Naive thymus-derived CD4-positive, alpha-beta T cell (primary cell): ENCODE measurements at places on chromosomes 1 and 21.

- no peak for DNase-seq
Measured at GRCh38 chr1:89179343-89179742, 3.5 kb upstream of the GBP7 start.

- peak; percentile 39 for DNase-seq
Measured at GRCh38 chr1:200488375-200489165, 78.7 kb upstream of the ZNF281 start.

GRCh38 chr1:33346927-33347649, 26.2 kb upstream of the A3GALT2 start:
- DNase-seq: no peak

DNA sequence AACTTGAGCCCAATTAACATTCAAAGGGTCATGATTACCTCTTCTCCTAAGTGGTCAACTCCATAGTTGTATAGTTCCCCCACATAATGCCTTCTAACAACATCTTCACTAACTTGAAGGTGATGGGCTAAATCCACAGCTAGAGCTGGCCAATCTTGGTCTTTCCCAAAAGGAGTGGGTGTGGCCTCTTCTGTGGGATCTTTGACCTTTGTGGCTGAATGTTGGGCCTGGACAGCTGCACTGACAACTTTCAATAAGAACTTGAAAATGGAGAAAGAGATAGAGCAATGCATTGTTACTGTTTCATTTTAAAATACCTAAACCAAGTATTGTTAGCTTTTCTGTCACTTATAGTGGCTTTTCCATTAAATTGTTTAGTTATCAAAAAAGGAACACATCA, 59.2 kb downstream of the IARS2 start:
- no peak for DNase-seq

DNA sequence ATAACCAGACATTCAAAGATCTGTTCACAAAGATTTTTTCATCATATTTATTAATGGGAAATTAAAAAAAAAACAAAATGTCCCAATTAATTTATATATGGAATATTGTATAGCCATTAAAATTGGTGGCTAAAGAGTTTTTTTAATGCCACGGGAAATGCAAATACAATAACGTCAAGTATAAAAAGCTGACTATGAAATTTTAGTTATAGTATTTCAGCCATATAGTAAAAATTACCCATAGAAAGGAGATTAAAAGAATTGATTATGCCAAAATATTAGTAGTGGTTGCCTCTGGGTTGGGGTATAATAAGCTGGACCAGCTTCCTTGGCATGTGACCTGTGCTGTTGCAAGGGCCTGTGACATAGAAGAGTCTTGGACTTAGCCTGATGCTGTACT, 78.8 kb downstream of the KCTD3 start:
- no peak for DNase-seq

DNA sequence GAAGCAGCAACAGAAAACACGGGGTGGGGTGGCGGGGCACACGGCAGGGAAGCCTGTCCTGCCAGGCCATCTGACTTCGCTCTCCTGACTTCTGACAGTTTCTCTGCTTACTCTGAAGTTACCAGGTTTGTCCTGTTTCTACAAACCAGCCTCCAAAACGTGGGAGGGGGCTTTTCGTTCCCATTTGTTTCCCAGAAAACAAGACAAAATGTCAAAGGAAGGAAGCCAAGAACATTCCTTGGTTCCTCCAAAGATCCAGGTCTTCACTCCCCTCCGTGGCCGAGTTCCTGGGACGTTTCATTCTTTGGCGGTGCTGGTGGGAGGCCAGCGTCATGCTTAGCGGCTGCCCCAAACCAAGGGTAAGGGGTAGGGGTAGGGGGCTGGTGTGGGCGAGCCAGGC, 49.6 kb downstream of the MEGF6 start:
- no peak for DNase-seq

GRCh38 chr1:110049801-110050601, 15.6 kb downstream of the STRIP1 start:
- no peak for DNase-seq

- no peak for DNase-seq
Measured at GRCh38 chr1:37410815-37411214, 63.6 kb upstream of the ZC3H12A start.

- DNase-seq: no peak
Measured at GRCh38 chr1:227068883-227069282, 128.8 kb downstream of the COQ8A start.

- no peak for DNase-seq
Measured at GRCh38 chr1:33321178-33321577, 280 bp upstream of the A3GALT2 start.

DNA sequence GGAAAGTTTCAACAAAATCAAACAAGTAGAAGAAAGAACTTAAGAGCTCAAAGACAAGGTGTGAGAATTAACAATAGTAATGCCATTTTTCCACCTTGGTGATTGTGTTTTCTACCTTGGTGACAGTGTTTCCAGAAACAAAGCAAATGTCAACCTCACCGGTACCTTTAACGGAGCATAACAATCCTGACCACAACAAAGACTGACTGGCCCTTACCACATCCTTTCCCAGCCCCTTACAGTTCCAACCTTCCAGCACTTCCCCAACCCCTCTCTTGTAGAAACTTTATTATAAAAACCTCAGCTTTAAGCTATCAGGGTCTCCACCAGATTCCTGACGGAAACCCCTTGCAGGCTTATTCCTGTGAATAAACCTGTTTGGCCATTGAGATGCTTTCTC, 16.7 kb downstream of the STYXL2 start:
- DNase-seq: peak; percentile 73

GRCh38 chr1:202076050-202076511, 46.6 kb upstream of the GPR37L1 start:
- no peak for DNase-seq

DNA sequence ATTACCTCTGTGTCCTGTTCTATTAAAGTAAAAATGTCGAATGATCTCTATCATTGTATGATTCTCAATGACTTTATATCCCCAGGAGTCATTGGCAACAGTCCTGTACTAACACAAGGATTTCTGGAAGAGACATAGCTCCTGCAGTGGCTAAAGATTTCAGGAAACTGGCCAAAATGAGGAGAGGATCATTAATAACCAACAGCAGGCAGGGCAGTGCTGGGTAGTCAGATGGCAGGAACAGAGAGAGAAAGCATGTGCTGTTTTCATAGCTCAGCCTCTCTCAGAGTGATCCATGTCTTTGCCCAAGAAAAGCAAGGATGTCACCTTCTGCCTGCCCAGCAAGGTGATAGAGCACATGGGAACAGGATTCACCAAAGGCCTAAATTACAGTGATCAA, 604.7 kb upstream of the PLXNA2 start:
- no peak for DNase-seq

DNA sequence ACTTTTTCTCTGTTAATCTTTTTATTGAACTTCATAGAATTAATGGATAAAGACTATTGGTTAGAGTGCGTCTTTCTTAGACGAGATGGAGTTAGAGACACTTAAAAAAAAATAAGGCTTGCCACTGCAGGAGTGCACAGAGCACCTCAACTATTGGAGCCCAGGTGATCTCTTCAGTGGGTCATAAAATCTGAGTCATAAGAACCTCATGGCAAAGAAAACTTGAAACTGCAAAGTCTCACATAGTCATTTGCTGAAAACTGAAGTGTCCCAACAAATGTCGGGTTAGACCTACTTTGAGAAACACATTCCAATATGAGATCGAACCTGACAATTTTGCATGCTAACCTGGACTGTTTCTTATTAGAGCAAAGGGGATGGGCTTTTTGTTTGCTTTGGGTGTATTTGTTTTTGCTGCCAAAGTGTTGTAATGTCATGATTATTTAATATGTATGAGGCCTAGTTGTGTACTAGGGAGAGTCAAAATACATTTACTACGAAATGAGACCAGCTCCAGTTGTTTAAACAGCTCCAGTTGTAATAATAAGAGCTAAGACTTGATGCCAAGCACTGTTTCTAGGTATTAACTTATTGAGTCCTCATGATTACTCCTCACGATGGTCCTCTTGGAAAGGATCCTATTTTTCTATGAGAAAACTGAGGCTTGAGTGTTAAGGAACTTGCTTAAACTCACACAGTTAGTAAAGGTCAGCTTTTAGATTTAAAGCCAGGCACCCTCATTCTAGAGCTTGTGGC, 65.1 kb downstream of the DDR2 start:
- no peak for DNase-seq

DNA sequence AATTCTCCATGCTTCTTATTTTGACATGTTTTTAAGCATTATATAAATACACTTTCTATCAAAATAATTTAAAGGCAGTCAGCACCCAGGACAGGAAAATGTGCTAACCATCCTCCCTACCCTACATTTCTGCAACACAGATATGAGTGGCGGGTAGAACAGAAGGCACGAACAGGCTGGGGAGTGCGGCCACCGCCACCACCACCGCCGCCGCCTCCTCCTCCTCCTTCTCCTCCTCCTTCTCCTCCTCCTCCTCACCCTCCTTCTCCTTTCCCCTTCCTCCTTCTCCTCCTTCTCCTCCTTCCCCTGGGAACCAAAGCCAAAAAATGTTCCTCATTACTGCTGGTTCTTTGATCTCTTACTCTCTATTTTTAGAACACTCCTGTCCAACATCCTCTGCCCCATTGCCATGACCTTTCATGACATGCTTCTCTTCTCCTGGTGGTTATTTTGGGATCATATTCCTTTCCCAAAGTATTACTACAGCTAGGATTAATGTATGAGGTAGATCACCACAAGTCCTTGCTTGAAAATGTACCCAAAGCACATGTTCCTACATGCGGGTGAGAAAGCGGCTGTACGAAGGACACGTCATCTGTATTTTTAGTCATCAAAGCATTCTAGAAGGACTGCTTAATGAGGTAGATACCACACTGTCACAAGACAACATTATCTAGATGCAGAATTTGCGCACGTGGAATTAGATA, 24.5 kb upstream of the CCN1 start:
- no peak for DNase-seq

DNA sequence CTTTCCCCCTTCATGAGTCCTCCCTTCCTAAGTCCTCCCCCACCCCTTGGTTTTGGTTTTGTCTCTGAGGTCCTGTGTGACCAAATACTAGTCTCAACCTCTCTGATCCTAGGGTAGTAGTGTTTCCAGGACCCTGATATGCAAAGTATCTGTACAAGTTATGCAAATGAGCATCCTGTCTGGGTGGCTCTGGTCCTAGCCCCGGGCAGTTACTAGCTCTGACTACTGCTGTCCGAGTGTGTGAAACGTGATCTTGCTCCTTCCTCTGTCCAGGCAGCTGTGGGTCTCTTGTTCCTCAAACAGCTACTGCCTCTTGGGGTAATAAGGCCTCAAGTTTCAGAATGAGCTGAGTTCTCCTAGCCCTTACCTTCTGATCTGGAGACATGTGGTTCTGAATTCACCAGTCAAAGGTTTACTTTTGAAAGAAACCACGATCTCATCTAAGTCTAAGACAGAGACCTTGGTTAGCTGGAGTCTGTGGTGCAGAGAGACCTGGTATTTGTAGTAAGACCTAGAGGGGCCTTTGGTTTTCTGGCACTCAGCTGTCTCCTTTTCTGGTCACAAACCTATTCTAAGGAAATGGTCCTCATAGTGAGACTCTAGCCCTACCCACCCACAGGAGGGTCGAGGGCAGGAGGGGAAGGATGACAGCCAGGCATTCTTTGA, 31.0 kb upstream of the IL19 start:
- DNase-seq: peak; percentile 61

GRCh38 chr21:44881198-44881872, 7.8 kb upstream of the PTTG1IP start:
- no peak for DNase-seq

DNA sequence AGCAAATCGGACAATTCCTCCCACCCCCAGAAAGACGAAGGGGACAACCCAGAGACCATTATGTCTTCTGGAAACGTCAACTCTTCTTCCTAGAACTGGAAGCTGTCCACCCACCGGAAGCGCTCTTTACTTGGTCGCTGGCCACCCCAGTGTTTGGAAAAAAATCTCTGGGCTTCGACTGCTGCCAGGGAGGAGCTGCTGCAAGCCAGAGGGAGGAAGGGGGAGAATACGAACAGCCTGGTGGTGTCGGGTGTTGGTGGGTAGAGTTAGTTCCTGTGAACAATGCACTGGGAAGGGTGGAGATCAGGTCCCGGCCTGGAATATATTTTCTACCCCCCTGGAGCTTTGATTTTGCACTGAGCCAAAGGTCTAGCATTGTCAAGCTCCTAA, 3.2 kb downstream of the S1PR1 start:
- no peak for DNase-seq

DNA sequence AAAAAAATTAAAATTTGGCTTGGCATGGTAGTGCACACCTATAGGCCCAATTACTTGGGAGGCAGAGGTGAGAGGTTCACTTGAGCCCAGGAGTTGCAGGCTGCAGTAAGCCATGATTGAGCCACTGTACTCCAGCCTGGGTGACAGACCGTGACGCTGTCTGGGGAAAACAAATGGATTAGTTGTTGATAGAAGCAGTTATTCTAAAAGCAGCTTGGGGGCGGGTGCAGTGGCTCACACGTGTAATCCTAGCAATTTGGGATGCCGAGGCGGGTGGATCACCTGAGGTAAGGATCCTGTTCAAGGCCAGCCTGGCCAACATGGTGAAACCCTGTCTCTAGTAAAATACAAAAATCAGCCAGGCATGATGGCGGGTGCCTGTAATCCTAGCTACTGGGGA, 40.3 kb downstream of the KIF1B start:
- no peak for DNase-seq

GRCh38 chr1:15736892-15737261, 819 bp downstream of the SLC25A34 start:
- DNase-seq: no peak

GRCh38 chr21:41717573-41718330, 49.1 kb downstream of the RIPK4 start:
- no peak for DNase-seq

DNA sequence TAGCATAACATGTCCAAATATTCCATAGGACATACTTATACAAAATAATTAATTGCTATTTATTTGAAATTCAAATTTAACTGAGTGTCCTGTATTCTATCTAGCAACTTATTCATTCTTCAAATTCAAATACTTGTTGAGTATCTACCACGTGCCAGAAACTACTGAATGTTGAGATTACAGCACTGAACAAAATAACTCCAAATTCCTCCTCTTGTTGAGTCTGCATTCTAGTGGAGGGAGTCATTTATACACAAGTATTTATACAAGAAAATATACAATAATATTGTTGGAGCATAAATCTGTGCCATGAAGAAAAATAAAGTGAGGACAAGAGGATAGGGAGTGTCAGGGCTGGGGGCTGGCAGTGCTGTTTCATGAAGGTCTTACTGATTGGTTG, 43.7 kb upstream of the CDC42BPA start:
- no peak for DNase-seq

GRCh38 chr1:94094469-94095111, 26.4 kb downstream of the ABCA4 start:
- DNase-seq: no peak

GRCh38 chr21:32329331-32329730, 30.7 kb downstream of the MRAP start:
- DNase-seq: no peak
